ENCODE measurements at places on chromosomes 1 and 21.

- DNase-seq, result no peak
Measured at GRCh38 chr1:82634266-82634665, 833.5 kb downstream of the ADGRL2 start.

- peak; percentile 59 for DNase-seq
Measured at GRCh38 chr21:41460578-41461527, 34.8 kb downstream of the MX1 start.

GRCh38 chr1:219279017-219279770, 105.5 kb downstream of the LYPLAL1 start:
- no peak for DNase-seq

DNA sequence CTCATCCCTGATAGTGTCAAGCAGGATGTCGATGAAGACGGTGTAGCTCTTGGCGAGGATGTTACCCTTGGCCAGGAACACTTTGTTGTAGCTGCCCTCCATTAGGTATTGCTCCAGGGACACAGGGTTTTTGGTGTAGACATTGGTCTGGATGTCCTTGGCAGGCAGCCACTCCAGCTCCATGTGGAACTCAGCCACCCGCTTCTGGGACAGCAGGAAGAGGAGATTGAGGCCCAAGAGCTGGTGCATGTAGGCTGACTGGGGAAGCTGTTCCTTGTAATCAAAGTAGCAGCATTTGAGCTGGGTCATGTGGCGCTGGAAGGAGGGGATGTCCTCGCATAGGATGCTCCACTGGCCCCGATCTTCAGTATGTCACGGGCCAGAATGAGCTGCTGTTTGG, 9.5 kb downstream of the IL6R start:
- no peak for DNase-seq

GRCh38 chr1:68016381-68016780, 34.0 kb downstream of the DIRAS3 start:
- no peak for DNase-seq

DNA sequence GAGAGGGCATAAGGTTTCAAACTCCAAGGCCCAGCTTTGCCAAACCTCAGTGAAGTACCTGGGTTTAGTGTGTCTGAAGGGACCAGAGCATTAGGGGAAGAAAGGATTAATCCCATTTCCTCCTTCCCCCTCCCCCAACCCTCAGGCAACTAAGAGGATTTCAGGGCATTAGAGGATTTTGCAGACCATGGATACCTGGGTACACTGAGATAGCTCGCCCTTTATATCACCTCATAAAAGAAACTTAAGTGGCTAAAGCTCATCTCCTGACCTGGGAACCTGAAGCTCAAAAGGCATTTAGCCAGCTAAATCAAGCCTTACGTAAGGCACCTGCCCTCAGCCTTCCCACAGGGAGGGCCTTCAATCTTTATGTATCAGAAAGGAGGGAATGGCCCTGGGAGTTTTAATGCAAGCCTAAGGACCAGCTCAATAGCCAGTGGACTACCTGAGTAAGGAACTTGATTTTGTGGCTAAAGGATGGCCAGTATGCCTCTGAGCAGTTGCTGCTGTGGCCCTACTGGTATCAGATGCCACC, 26.4 kb upstream of the SMYD3 start:
- DNase-seq, result no peak

DNA sequence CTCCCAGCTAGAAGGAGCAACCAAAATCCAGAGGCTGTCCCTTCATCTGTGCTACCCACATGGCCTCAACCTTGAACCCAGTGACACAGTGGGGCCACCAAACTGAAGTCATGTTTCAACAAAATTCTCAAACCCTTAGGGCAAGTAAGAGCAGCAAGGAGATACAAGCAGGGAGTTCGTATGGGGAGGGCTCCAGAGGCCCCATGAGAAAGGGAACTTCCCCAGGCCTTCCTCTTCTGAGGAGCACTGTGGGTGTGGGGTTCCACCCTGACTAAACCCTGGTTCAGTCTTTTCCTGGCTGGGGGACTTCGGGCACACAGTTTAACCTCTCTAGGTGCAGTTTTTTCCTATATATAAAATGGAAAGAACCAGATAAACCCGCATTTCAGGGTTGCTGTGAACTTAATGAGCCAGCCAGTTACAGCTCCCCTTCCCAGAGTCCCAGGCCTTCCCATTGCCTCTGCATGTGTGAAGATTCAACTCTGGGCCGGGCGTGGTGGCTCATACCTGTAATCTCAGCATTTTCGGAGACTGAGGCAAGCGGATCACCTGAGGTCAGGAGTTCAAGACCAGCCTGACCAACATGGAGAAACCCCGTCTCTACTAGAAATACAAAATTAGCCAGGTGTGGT, 8.0 kb upstream of the THEMIS2 start:
- DNase-seq, result no peak

- no peak for DNase-seq
Measured at GRCh38 chr21:39029086-39029755, 154.0 kb downstream of the PSMG1 start.

GRCh38 chr1:156704166-156704711, 1.1 kb downstream of the CRABP2 start:
- DNase-seq, result no peak

DNA sequence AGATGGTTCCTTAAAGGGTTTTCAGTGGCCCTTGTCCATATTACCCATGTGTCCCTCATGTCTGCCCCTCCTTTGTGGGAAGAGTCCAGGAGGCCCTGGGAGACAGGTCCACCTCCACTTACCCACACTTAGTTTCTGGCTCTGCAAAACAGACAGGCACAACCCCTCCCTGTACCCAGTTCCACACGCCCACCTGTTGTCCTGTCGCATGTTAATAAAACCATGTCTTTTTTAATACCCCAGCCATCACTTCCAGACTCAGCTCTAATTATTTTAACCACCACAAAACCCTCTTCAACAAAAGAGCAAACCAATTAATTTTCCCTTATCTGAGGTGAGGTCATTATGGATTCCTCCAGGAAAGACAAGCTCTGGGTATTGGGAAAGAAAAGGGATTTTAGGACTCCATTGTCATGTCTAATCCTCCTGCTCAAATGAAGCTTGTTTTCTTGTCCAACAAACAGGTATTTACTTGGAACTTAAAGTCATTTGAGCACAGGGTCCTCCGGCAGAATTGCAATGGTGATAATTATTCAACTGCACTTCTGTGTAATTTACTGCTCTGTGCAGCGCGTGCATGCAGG, 68.9 kb downstream of the CCDC185 start:
- no peak for DNase-seq

DNA sequence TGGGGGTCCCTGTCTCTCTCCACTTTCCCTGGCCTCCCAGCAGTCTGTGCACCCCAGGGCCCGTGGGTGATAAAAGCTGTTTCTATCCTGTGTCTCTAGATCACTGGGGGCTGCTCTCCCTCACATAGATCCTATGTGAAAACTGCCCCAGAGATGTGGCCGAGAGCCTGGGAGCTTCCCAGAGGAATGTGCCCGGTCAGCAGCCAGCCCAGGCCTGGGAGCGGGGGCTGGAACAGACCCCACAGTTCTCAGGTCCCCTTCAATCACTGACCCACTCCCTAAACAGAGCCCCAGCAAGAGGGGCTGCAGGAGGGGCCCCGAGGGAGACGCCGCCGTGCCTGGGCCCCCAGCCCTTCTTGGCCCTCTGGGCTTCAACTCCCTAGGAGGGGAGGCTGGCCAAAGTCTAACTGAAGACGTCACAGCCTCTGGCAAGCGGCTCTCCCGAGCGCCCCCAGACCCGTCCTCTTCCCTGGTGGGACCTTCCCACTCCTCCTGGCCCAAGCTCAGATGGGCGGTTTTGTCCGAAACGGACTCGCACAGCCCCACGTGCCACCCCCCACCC, 403 bp downstream of the MXRA8 start:
- DNase-seq, result no peak

DNA sequence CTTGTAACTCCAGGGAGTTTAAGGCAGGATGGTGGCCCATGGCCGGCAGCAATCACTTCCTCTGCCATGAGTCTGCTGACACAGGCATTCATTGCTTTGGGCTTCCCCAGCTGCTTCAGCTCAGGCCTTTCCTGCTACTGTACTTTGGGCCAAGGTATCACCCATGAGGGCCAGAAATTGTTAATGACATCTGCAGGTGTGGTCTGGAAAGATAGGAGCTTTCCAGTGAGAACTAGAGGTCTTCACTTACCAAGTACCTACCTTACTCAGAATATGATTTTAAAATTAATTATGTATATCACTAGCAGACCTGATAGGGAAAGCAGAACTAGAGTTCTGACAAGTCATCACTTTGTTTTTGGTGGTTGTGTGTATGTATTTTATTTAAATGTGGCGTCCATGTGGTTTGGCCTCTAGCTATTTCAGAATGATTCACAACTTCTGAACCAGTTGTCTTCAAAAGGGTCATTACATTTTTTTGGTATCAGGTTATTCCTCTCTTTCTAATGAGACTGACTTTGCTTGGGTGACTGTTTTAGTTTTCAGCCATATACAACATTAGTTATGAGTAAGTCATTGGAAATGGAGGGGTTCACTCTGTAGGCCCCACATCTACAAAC, 2.7 kb downstream of the RGL1 start:
- no peak for DNase-seq

GRCh38 chr1:54566438-54567141, 18.6 kb downstream of the ACOT11 start:
- no peak for DNase-seq

- no peak for DNase-seq
Measured at GRCh38 chr1:223828162-223828848, 17.4 kb downstream of the TP53BP2 start.

DNA sequence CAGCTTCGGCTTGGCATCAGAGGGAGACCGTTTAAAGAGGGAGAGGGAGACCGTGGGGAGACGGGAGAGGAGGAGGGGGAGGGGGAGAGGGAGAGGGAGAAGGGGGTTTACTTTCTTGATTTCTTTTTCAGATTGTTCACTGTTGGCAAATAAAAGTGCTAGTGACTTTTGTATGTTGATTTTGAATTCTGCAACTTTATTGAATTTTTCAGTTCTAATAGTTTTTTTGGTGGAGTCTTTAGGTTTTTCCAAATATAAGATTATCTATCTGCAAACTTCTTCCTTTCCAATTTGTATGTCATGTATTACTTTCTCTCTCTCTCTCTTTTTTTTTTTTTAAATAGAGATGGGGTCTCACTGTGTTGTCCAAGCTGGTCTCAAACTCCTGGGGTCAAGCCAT, 104.0 kb downstream of the PPP1R12B start:
- no peak for DNase-seq

Measured in neural crest cell (in vitro differentiated cells).